Gastrocnemius medialis (tissue), 4 donors: ENCODE measurements at places on chromosomes 12 and 14. TPM values are rescaled to one million over a fixed set of nuclear protein-coding genes. Genes with fewer than 3 reads are reported as not detected.

- no peak for DNase-seq
Observed at GRCh38 chr12:44972746-44973421, 78.0 kb downstream of the DBX2 start.

DNA sequence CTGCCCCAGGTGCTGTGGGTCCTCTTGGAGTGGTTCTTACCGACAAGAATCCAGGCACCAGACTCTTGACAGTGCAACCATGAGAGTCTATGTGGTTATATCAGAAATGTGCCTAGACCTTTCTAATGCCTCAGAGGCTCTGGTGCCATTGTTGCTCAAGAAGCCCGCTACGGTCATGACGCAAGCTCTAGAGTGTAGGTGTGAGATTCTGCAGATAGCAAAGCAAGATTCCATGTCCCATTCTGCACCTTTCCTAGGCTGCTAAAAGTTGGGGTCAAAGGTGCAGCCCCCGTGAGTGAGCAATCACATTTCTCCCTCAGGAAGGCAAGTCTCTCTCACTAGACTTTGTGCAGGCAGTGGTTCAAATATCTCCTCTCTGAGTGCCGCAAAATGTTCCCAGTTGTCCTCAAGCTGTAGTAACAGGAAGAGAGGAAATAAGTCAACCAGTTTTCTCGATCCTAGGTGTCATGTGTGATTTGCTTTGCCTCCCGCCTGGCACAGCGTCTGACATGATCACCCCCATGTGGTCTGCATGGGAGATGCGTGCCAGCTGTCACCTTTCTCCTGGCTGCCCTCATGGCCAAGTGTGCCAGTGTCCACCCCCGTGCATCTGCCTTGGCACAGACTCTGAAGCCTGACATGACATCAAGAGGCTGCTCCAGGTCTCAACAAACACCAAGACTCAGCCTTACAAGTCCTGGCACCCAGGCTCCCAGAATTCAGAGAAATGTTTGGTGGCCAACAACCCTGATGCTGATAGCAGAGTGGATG lies 122.5 kb upstream of the COCH start:
- no peak for DNase-seq

DNA sequence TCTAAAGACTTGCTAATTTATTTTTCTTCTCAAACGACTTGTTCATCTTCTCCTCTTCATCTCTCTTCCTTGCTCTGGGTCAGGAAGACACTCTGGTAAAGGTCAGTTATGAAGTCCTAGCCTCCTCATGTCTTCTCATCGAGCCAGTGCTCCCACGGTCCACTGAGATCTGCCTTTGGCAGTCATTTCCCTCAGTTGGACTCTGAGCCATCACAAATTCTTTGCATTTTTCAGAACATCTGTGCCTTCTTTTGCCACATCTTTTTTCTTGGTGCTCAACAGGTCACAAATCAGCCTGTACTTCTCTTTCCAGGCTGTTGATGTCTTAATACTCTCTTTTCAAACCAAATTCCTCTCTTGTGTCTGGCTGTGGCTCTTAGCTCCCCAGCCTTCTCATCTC lies 49.7 kb downstream of the IGF1 start:
- peak; percentile 51 for DNase-seq

DNA sequence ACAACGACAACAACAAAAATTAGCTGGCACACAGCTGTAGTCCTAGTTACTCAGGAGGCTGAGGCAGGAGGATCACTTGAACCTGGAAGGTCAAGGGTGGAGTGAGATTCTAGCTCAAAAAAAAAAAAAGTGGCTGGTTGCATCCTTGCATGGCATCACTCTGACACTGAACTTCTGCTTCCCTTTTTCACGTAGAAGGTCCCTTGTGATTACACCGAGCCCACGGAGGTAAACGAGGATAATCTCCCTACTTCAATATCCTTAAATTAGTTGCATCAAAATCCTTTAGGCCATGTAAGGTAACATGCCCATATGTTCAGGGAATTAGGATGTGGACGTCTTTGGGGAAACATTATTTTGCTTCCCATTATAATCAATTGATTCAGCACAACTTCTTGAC lies 4.0 kb upstream of the PPP4R4 start:
- DNase-seq: no peak

DNA sequence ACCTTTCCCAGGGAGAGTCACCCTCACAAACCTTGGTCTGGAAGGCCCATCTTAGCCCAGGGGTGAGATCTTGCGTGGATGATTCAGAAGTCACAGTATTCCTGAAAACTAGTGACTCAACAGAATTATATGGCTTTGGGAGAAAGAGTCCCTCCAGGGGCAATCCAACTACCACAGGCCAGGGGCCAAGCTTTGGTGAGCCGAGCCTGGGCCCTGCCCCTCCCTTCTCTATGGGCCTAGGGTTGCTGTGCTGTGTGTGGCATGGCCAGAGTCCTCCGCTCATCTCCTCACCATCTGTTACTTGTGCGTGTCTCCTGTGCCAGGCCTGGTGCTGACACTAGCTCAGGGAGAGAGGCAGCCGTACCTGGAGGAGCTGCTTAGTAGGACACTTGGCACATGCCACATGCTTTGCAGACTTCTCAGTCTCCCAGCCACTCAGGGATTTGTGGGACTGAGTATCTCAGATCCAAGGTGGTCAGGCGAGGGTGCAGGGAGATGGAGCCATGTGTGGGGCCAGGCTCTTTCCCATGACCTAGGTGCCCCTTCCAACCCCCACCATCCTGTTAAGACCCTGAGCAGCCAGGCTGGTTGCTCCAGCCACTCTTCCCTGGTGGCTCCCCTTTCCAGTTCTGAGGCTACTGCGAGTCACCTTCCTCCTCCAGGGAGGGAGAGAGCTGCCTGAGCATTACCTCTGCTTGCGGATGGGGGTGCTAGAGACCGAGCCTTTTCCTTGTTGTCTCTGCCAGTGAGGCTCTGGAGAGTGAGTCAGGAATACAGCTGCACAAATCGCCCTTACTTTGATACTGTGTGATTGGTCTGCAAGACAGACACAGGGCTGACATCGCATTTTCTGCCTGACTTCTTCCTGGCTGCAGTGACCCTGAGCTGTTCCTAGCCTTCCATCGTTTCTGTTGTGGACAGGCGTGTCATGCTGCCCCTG lies 94.1 kb downstream of the SLC25A47 start:
- peak; percentile 14 for DNase-seq

DNA sequence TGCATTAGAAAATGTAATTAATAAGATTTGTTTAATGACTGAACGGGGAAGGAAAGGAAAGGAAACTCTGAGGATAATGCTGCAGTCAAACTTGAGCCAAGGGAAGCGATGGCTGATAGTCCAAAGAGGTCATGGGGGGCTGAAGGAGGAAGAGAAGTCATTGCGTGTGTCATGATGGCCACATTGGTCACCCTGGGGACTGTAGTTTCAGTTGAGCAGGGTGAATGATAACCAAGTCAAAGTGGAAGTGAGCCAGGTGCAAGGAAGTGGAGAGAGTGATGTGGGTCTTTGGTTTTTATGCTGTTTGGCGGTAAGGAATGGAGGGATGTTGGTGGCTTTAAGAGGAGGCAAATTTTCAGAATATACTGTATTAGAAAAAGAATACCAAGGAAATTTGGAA lies 21.6 kb downstream of the C12orf75 start:
- no peak for DNase-seq

GRCh38 chr12:49415521-49415970 lies 48.3 kb downstream of the SPATS2 start:
- DNase-seq: no peak

GRCh38 chr12:49548822-49549648 lies 10.2 kb downstream of the KCNH3 start:
- no peak for DNase-seq

GRCh38 chr14:77098529-77099353 lies 683 bp downstream of the CIPC start:
- DNase-seq: peak; percentile 92

ITGB7 gene
- total RNA-seq: 0.73 TPM

CD163 gene
- 57.7 TPM for total RNA-seq

ADGRD1 gene
- 7.2 TPM for total RNA-seq
